HFF-Myc (cell line): ENCODE measurements at places on chromosomes 1 and 21.

GRCh38 chr1:236492378-236492777, 31.4 kb upstream of the LGALS8 start:
- no peak for DNase-seq

- no peak for DNase-seq
Observed at GRCh38 chr1:41013796-41014195, 7.7 kb downstream of the SLFNL1 start.

- no peak for DNase-seq
Observed at GRCh38 chr1:2215909-2216766, 12.0 kb upstream of the SKI start.

DNA sequence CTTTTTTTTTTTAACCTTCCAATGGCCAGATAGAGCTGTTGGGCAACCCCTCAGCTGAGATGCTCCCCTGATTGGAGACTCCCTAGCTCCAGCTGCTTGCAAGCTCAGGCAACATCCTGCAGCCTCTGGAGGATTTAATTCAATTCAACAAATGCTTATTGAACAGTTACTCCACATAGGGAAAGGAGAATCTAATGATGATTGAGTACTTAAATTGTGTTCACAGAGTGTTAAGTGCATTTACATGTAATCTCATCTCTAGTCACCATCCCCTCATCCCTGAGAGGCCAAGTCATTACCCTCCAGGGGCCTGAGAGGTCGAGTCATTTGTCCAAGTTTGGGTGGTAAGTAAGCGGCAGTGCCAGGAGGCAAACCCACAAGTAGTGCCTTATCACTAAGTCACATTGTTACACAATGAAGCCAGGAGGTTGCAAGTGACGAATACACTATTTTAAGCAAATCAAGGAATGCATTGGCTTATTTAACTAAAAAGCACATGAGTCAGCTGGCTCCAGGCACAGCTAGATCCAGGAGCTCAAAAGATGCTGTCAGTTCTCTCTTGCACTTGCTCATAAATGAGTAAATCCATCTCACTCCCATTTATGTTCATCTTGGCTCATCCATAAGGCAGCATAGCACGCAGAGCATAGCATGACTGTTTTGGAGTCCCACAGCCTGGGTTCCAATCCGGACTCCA, 64.3 kb downstream of the OPTC start:
- DNase-seq = peak; percentile 84

GRCh38 chr1:233081735-233082134, 131.3 kb downstream of the NTPCR start:
- DNase-seq = peak; percentile 17

DNA sequence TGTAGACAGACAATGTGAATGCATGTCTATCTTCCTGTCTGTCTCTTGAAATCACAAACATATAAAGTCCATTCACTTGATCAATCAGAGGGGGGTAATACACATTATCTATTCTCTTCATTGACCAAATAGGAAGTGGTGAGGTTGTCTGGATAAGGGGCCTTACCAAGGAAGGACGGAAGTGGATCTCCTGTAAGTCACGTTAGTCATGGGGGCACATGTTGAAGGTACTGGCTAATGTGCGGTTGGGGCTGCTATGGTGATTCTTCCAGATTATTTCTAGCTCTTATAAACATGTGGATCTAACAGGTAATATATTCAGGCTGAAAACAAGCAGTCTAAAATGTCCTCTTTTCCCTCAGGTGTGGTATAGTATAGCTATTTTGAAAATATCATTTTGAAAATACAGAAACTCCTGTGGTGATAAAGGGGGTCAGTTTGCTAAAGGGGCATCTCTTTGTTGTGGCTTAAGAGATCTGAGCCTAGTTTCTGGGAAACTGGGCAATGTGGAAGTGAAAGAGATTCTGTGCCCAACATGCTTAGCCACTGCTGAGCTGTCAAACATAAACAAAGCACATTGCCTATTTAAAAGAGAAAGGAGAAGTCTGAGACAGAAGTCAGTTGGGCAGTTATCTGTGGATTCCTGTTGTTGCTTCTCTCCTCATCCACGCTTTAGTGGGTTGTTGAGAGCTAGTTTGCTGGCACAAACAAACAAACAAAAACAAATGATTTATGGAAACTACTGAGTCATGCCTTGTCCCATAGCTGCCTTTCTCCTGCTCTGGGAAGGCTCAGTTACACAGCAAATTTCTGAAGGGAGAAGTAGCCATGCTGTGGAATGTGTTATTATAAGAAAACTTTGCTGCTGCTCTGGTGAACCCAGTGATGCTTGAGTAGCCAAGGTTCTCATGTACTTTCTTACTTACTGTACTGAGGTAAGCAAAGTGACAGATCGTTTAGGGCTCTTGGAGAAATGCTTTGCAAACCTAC, 166.9 kb downstream of the HLX start:
- DNase-seq = no peak

GRCh38 chr1:226360106-226360746, 47.7 kb downstream of the PARP1 start:
- DNase-seq = no peak

DNA sequence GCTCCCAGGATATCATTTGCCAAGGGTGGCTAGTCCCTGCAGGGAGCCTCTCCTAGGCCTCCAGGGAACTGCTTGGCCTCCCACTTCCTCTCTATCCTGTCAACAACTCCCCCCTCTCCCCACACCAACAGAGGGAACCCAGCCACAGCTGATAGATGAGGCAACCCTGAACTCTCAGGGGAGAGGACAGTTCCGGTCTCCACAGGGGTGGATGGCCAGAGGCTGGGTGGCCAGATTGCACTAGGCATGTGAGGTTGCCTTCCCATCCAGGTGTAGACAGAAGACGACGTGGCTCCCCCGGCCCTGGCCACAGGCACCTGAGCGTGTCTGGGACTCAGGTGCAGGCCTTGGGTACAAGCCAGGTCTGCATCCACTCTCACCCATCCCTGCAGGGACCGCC, 53.3 kb downstream of the TOR1AIP2 start:
- no peak for DNase-seq

GRCh38 chr1:22750685-22751051, 40.0 kb downstream of the EPHB2 start:
- DNase-seq = no peak

DNA sequence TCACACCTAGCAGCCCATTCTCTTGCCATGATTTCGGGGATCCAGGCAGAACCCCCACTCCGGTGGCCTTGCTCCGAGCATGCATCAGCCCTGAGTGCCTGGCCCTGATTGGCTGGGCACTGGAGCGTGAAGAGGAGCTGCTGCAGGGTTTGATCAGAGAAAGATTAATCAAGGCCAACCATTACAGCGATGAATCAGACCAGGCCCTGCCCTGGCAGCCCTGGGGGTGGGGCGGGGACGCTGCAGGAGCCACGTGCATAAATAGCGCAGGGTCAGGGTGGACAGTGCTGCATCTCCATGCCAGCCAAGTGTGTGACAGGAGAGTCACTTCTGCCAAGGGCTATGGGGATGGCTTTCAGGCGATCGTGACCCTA, 3.4 kb upstream of the FAM131C start:
- DNase-seq = no peak

- DNase-seq = no peak
Observed at GRCh38 chr1:238404481-238404880, 513.8 kb upstream of the ZP4 start.

GRCh38 chr1:76727520-76727919, 139.8 kb upstream of the ST6GALNAC5 start:
- DNase-seq = no peak

GRCh38 chr1:167666416-167666815, 36.4 kb downstream of the RCSD1 start:
- DNase-seq = no peak

DNA sequence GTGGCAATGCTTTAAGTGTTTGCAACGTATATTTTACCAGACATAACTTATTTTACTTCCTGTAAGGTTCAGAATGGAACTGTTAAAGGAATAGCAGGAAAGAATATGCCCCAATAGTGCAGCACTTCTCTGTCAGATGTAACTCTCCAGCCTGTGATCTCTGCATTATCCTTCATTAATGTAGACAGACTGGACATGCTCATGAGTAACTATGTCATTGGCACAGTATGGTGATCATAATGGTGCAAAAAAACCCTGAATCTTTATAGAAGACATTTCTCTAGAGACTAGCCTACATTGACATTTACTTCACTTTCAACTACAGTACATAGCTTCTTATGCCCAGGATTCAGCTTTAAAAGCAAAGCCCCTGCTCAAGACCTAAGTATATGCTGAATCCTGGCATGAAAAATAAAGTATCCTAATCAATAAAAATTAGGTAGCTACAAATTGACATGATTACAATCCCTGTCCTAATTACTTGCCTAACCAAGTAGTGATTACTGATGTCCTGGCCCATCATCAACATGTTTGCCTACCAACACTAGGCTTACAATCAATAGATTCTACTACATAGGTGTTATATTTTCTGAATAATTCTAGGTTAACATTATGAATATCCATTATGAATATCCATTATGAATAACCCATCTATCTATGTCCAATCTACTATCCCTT, 13.9 kb downstream of the COX20 start:
- DNase-seq = no peak

GRCh38 chr21:27423906-27424595, 457.2 kb upstream of the ADAMTS5 start:
- no peak for DNase-seq

DNA sequence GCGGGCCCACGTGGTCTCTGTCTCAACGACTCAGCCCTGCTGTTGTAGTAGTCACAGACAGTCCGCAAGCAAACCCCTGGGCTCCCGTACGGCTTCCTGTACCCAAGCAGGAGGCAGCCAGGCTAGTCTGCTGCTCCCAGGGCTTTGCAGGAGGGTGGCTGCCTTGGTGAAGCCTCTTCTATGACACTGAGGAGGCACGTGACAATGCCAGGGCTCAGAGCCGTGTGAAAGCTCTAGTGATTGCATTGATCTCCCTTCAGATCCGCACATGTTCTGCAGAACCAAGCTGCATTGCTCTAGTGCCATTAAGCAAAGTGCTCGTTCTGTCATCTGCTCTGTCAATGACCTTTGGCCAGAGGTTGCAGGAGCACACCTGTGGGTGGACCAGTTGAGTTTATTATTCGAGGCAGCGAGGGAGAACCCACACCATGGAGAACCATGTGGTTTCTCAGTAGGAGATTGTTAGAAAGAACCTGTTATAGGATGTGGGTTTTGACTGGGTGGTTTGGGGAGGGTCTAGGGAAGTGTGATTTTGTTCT, 18.0 kb downstream of the UMODL1 start:
- no peak for DNase-seq

- DNase-seq = no peak
Observed at GRCh38 chr1:23799570-23800399, 769 bp downstream of the GALE start.

GRCh38 chr1:243399561-243400155, 143.8 kb downstream of the SDCCAG8 start:
- DNase-seq = no peak

- no peak for DNase-seq
Observed at GRCh38 chr1:199221371-199222150, 582.7 kb downstream of the PTPRC start.

- DNase-seq = no peak
Observed at GRCh38 chr1:61436491-61437120, 288.3 kb downstream of the TM2D1 start.

GRCh38 chr1:59107916-59108315, 189.0 kb upstream of the FGGY start:
- DNase-seq = no peak

- no peak for DNase-seq
Observed at GRCh38 chr1:180805316-180805715, 107.4 kb upstream of the KIAA1614 start.

DNA sequence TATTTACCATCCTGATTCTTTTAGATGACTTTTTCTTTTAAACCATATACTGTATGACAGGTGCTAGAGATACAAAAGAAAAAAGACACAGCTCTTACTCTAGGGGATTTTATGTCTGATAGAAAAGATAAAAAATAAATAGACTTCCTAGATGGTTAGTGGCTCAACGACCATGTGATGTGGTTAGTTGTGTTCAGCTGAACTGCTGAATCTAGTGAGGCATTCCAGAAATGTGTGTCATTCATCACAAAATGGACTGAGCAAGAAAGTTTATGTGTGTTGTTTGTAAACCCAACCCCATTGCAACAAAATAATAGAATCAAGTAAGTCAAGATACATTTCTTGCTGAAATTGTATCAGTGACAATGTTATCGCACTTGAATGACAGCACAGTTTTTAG, 205.8 kb upstream of the LYPLAL1 start:
- DNase-seq = no peak

DNA sequence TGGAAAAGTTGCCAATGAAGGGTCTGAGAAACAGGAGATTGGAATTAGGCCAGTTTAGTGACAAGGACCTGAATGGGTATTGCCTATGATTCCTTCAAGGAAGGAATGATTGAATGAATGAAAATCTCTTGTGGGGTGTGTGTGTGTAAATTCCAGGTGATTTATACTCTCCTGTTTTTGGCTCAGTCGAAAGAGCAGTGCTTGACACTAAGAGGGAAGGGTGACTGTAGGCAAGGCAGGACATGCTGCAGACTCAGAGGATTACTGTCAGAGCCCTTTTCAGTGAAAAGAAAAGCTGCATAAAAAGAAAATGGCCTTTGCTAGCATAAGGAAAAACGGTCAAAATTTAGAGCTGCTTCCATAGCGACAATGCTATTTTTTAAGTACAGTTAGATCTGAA, 30.1 kb downstream of the C1orf21 start:
- no peak for DNase-seq

DNA sequence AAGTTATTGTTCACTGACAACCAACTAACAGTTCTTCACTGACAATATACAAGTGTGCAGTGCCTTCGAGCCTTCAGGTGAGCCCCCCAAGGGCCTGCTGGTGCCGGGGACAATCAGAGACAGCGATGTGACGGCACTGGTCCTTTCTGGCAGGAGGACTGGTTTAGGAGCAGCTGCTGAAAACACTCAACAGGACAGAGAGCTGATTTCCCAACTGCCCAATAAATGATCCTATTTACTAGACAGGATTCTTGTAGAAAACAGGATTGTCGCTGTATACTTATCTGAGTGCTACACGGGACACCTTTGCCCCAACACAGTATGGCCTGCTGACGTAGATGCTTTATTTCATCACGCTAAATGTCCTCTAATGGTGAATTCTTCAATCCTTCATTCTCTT, 65.4 kb downstream of the TP53BP2 start:
- no peak for DNase-seq

DNA sequence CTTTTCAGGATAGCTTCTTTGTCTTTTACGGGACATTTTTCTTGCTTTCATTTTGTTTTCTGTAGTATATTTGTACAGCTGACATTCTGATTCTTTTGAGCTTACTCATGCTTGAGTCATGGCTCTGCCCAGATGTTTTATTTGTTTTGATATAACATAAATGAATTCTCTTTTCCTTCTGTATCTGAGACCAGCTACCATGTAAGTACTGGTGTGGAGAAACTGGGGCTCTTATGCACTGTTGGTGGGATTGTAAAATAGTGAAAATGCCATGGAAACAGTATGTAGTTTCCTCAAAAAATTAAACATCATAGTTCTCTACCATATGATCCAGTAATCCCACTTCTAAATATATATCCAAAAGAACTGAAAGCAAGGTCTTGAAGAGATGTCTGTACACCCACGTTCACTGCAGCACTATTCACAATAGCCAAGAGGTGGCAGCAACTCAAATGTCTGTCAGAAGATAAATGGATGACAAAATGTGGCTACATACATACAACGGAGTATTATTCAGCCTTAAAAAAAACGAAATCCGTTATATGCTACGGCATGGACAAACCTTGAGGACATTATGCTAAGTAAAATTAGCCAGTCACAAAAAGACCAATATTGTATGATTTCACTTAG, 61.4 kb downstream of the EIF2B3 start:
- peak; percentile 52 for DNase-seq
